ENCODE measurements at places on chromosomes 7 and 10. TPM values are rescaled to one million over a fixed set of nuclear protein-coding genes. Genes with fewer than 3 reads are reported as not detected.
A peak's percentile ranks its signal among the peaks of the same experiment; 100 is the strongest.

GRCh38 chr7:149838992-149839408, 825 bp downstream of the ZNF862 start:
- no peak for DNase-seq

DNA sequence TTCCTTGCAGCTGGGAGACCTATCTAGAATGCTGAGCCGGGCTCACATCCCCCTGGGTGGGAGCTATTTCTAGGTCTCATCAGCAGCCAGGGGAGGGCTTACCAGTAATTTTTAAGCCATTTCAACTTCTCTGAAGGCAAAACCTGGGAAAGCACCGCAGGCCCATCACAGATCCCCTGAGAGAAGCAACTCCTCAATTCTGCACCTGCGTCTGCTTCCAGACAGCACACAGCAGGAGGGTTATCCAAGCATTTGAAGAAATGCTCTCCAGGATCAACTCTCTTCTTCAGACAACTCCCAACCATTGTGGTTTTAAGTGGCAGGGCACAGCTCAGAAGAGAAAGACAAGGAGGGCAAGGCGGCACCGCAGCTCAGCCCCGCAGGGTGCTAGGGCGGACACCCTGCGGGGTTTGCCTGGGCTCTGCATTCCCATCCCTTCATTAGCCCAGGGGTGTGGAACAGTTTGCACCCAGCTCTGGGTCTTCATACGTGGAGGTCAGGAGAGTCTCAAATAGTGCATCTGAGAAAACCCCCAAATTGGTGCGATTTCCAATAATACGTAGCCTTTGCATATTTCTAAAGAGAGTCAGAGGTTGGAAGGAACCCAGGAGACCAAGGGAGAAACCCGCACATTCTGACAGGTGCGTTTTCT, 618.7 kb downstream of the DNAJB6 start:
- no peak for DNase-seq

DNA sequence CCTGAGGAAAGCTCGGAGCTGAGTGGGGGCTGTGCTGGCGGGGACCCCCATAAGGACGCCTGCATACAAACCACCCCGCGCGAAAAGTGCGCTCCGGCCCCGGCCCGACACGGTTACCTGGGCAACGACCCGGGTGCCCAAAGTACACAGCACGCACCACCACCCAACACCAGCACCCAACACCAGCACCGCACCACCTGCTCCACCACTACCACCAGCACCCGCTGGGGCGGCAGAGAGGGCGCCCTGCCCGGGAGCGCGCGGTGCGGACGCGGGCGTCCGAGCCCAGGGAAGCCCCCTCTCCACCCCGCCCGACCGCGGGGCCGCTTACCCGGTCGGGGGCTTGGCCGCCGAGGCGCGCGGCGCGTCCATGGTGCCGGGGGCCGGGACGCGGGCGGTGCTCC, 345 bp downstream of the COBL start:
- peak; percentile 43 for DNase-seq

- no peak for DNase-seq
Measured at GRCh38 chr7:2046581-2047565, 185.9 kb downstream of the MAD1L1 start.

DNA sequence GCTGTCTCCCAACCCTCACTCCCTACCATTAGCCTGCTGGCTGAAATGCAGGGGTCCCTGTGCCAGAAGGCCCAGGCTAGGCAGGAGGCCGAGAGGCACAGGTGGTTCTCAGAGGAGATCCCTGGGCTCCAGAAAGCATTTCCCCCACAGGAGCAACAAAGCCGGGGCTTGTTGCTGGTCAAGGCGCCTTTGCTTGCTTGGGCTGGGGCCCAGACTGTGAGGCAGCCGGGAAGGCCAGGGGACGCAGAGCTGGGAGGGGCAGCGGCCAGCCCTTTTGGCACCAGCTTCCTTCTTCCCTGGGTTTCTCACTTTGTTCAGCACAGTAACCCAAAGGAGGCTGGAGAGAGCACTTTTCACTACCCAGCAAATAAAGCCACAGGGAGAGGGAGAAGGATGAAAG, 48.6 kb downstream of the FBXW4 start:
- DNase-seq = no peak

DNA sequence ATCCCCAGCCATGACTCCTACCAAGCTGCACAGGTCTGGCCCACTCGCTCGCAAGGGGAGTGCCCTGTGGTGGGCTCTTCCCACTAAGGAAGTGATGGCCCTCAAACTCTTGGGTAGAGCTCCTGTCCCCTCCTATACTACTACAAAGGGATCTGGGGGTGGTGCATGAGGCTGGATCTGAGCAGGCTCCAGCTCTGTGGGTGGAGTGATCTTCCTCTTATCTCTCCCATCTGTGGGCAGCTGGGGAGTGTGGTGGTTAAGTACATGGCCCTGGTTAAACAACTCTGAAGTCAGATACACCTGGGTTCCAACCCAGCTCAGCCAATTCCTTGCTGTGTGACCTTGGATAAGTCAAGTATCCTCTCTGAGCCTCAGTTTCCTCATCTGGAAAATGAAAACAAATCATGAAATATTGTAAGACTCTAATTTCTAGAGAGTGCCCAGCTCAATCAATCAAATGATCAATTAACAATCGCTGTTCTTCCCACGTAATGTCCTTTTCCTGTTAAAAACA, 17.4 kb downstream of the DDIT4 start:
- no peak for DNase-seq

DNA sequence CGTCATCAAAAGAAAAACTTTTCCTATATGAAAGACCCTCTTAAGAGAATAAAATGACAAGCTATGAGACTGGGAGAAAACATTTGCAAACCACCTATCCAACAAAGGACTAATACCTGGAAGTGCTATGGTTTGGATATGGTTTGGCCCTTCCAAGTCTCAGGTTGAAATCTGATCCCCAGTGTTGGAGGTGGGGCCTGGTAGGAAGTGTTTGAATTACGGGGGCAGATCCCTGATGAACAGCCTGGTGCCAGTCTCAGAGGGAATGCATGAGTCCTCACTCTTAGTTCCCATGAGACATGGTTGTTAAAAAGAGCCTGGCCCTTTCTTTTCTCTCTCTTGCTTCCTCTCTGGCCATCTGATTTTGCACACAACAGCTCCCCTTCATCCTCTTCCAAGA, 6.3 kb downstream of the ALDH18A1 start:
- no peak for DNase-seq

DNA sequence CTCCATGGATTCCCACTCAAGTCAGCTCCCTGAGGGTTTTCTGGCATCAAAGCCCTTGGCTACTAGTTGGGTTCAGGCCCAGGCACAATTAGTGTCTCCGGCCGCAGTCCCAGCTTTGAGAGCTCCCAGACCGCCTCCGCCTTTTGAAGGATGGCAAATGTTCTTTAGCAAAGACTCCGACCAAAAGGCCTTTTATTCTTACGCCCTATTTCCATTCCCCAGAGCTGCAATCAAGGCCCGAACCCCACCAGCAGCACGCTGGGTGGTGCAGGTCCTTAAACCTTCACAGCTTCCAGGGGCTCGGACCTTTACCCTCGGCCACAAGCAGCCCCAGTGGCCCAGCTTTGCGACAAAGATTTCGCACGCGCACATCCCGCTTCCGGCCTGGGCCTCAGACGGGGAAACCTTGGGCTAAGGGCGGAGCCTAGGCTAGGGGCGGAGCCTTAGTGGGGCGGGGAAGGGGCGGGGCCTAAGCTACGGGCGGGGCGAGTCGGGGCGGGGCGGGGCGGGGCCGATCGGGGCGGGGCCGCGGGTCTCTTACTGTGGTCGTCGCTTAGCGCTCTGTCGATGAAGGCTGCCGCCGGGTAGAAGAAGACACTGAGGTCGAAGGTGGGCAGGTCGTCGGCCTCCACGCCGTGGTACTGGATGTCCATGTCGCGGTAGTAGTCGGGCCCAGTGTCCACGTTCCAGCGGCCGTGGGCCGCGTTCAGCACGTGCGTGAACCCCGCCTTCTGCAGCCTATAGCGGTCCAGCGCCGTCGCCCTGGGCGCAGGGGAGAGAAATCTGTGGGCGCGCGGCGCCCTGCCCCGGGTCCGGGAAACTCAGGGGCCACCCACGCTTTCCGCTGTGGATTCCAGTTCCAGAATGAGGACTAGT, 68.0 kb upstream of the SAMD8 start:
- no peak for DNase-seq

DNA sequence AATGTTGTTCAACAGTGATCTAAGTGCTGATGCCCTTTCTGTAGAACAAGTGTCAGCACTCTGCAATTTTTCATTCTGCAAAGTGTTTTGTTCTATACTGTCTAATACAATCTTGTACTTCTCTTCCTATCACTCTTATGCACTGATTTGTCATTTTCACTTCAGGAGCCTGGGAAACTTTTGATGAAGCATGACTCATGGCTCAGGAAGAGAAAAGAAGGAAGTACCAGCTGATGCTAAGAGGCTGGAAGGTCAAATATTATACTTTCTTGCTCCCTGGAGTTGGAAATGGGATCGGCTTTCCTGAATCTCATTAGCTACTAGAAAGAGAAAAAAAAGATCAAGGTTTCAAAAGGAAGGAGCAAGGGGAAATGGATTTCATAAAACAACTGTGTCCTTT, 45.8 kb downstream of the DGKI start:
- DNase-seq = no peak

- no peak for DNase-seq
Measured at GRCh38 chr7:54864663-54865062, 105.7 kb upstream of the SEC61G start.

DNA sequence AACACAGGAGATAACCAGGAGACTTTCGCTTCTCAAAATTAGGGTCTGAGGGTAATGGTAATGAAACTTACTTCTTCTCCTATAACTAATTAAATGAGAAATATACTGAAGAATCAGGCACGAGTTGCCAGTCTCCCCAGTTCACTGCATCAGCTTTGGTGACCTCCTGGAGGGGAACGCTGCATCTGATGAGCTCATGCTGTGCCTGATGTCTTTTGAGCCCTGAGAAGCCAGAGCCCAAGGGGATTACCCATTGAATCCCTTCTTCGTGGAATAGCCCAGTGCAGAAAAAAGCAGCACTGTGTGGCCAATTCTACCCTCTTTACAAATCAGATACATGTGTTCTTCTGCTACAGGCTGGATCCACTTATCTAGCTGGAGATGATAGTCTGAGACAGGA, 45.1 kb downstream of the CYP2C9 start:
- DNase-seq = no peak

GRCh38 chr10:20084451-20084850, 268.2 kb downstream of the PLXDC2 start:
- DNase-seq = no peak

GRCh38 chr10:110137142-110137545, 70.3 kb upstream of the MXI1 start:
- DNase-seq = no peak

DNA sequence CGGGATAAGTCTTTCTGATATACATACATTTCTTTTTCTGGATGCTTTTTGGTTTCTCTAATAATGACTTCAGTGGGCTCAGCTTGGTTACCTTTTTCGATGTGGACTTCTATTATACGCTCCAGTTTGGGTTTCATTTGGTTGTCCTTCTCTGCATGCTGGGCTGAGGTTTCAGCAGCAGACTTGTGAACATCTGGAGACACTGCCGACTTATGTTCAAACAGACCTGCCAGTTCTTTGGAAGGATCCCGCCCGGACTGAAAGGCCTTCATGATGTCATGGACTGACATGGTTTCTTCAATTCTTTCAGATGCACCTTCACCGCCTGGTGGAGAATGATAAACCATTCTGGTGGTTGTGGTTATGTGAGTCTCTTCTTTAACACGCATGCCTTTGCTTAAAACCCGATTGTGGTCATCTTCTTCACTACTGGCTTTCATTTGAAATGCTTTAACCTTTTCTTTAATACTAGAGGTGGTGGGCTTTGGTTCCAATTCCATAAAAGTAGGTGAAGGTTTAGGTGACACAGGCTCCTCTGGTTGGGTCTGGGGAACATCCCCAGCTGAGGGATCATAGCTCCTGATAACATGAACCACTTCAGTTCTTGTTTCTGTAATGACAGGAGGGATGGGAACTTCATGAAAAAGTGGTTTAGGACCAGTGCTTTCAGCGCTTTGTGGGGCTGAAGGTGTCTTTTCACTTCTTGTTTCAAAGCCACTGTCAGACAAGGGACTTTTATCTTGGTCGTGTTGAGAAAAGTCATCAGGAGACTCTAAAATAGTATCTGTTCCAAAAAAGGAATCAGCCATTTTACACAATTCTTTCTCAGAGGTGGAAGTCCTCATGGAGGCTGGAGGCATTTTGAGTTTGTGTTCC, 167.7 kb upstream of the CCDC6 start:
- no peak for DNase-seq

GRCh38 chr10:15361131-15361530, 10.0 kb downstream of the FAM171A1 start:
- DNase-seq = no peak

DNA sequence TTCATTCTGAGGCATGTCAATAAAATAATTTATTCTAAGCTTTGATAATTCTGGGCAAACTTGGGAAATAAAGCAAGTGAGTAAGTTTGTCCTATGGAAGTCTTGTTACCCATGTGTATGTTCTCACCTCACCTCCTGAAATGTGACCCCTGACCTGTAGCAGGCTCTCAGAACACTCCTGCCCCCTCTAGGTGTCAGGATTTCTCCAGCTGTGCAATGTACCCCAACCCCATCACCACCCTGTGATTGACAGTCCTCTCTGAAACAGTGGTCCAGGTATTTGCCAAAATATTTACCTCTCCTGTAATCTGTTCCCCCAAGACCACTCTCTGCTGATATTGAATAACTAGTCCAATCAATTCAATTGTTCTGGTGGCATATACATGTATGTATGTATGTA, 122.6 kb upstream of the PTER start:
- no peak for DNase-seq

GRCh38 chr10:127150136-127150535, 46.3 kb downstream of the INSYN2A start:
- DNase-seq = no peak

- no peak for DNase-seq
Measured at GRCh38 chr7:47196106-47196645, 385.7 kb downstream of the TNS3 start.

DNA sequence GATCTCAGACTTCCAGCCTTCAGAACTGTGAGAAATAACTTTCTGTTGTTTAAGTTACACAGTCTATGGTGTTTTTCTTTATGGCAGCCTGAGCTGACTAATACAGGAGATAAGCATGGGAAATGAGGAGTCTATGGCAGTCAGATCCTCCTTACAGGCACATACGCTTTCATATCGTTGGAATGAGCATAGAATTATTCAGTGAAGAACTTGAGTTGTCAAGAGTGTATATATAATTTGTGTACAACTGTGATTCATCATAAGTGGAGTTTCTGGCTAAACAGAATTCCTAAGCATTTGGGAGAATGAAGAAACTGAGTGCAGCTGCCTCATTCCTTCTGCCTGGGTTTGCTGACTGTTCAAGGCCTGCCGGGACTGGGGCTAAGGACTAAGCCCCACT, 516.7 kb downstream of the ADRA2A start:
- DNase-seq = no peak

GRCh38 chr10:126027692-126028091, 131.3 kb downstream of the FANK1 start:
- DNase-seq = no peak

GRCh38 chr10:51106311-51106945, 32.1 kb downstream of the PRKG1 start:
- no peak for DNase-seq

The GPR26 gene
- total RNA-seq = not detected

The SPDYE2 gene
- total RNA-seq = not detected

The CTAGE4 gene
- total RNA-seq = 7.5 TPM

The OR6B1 gene
- not detected for total RNA-seq

The DENND11 gene
- total RNA-seq = 23.0 TPM

The HTR5A gene
- not detected for total RNA-seq

The LOXL4 gene
- total RNA-seq = 4.9 TPM

The PLAC9 gene
- 8.5 TPM for total RNA-seq

The HOXA9 gene
- total RNA-seq = 0.17 TPM
